Central memory CD8-positive, alpha-beta T cell (primary cell): ENCODE measurements at places on chromosomes 6 and 20.

DNA sequence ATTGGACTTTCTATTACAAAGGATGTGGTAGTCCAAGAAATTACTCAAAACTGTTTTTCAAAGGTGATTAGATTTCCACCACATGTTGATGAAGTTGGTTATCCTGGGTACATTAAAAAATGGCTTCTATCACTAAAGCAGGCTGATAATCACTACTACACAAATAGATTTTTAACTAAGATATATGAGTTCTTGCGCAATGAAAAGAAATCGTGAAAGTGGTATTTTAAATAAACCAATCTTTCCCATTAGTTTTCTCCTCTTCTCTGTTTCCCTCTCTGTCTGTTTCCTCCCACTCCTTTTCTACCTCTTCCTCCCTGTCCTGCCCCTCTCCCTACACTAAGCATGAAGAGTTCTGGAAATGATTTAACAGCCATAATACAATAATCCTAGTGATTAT, 487.9 kb upstream of the CITED2 start:
- no peak overlapping the region for H3K27ac ChIP-seq
- no peaks in the 10 kb centered on the region for H3K4me1 ChIP-seq
- no peak overlapping the region for H3K4me3 ChIP-seq
- H3K27me3 ChIP-seq = peaks cover 10% of the 10 kb centered on the region
- H3K36me3 ChIP-seq = peaks cover 1% of the 10 kb centered on the region
- no peak for DNase-seq

GRCh38 chr6:62541502-62541901, 255.5 kb upstream of the KHDRBS2 start:
- no peak for DNase-seq
- no peak overlapping the region for H3K27ac ChIP-seq
- H3K4me3 ChIP-seq = no peak overlapping the region

DNA sequence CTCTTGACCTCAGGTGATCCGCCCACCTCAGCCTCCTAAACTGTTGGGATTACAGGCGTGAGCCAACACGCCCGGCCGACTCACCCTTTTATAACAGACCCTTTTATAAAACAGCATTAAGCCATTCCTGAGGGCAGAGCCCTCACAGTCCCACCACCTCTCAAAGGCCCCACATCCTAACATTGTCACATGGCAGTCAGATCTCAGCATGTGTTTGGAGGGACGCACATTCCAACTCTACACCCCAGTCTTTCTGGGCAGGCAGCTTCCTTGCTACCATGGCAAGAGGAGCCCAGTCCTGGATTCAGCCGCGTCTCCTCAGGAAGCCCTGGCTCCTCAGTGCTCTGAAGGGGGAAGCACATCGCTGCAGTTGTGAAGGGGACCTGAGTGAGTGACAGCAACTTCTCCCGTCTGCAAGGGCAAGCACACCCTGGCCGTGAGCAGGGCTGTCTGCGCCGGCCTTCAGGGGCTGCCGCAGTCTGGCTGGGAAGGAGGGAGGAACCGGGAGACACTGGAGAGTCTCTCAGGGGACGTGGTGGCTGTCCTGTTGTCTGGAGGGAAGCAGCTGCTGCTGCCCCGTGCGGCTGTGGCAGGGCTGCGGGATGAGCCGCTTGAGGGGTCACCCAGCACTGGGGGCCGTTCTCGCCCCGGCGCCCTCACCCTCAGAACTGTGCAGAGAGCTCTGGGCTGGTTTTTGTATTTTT, 15.9 kb downstream of the OSBPL2 start:
- peaks cover 30% of the 10 kb centered on the region for H3K36me3 ChIP-seq
- no peak overlapping the region for H3K27ac ChIP-seq
- DNase-seq = no peak
- no peak overlapping the region for H3K4me3 ChIP-seq
- H3K4me1 ChIP-seq = peaks cover 26% of the 10 kb centered on the region

DNA sequence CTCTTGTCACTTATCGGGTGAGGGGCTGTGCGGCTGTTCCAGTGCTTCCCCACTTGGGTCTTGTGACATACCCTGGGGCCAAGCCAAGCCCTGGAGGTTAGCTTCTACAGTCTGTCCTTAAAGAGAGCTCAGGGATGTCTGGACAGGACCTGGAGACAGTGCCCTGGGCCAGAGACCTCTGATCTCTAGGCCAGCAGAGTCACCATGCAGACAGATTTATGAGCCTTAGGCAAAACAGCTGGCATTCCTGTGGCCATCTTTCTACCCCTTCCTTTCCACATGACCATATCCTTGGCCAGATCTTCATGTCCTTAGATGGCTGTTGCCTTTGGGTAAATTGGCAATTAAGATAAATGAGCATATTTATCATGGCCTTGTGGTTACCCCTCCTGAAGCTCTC, 678.6 kb downstream of the MAFB start:
- H3K4me3 ChIP-seq = no peak overlapping the region
- H3K27me3 ChIP-seq = no peaks in the 10 kb centered on the region
- H3K4me1 ChIP-seq = no peaks in the 10 kb centered on the region

DNA sequence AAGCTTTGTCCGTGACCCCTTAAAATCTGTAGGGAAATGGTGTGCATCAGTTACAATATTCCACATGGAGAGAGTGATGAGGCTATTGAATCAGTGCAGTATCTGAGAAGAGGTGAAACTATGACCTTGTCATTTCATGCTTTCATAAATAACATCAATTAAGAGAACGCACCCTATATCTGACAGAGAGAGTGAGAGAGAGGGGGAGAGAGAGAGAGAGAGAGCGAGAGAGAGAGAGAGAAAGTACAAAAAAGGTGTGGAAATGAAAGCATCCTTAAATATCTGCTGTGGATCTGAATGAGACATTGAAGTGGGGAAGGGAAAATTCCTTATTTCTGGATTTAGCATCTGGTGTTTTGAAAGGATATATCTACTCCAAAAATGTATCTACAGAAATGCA, 12.4 kb downstream of the GSTA4 start:
- no peaks in the 10 kb centered on the region for H3K27me3 ChIP-seq
- no peak overlapping the region for H3K27ac ChIP-seq

DNA sequence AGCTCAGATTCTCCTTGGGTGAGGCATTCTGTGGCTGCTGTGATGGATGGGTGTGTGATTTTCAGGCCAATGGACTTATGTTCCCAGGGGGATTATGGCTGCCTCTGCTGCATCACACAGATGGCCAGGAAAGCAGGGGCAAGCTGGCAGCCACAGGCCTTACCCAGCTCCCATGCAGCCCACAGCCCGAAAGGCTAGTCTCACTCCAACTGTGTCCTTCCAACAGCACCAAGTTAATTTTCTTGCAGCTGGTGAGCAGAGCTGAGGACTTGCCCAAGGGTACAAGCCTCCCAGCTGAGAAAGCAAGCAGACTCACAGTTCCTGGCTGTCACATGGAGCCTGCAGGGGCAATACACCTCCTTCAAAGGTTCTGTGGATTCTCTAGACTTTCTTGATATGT, 155.2 kb upstream of the KHDRBS2 start:
- DNase-seq = no peak
- H3K27me3 ChIP-seq = no peaks in the 10 kb centered on the region
- H3K36me3 ChIP-seq = no peaks in the 10 kb centered on the region
- H3K4me3 ChIP-seq = no peak overlapping the region

DNA sequence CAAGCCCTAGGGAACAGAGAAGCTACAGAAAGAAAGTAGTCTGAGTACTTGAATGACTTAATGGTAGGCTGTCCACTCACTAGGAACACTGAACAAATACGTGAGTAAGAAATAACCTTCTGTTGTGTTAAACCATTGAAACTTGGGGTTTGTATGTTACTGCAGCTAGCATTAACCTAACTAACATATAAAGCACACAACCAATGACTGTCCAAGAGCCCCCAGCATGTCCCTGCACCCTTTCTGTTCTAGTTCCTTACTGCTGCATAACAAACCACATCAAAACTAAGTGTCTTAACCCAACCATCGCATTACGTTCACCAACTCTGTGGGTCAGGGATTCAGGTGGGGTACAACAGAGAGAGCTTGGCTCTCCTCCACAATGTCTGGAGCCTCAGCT, 10.5 kb upstream of the RNF8 start:
- no peaks in the 10 kb centered on the region for H3K4me1 ChIP-seq
- peaks cover 60% of the 10 kb centered on the region for H3K27me3 ChIP-seq
- peaks cover 2% of the 10 kb centered on the region for H3K36me3 ChIP-seq
- no peak overlapping the region for H3K4me3 ChIP-seq
- H3K27ac ChIP-seq = no peak overlapping the region

DNA sequence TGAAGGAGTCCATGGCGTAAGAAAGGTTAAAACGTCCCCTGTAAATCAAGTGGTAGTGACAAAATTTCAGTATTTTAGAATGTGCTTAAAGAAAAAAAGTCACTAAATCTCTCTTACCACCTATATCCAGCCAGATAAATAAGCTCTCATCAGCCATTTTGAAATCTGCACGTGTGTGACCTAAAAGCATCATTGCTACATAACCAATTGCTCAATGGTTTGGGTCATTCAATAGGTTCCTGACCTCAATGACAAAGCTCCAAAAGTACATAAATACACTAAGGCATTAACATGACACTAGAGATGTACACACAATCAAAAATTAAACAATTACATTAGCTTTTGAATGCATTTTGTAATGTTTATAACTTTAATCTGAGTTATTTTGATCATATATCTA, 272.4 kb downstream of the GMDS start:
- H3K36me3 ChIP-seq = no peaks in the 10 kb centered on the region
- H3K27ac ChIP-seq = no peak overlapping the region
- no peaks in the 10 kb centered on the region for H3K4me1 ChIP-seq

DNA sequence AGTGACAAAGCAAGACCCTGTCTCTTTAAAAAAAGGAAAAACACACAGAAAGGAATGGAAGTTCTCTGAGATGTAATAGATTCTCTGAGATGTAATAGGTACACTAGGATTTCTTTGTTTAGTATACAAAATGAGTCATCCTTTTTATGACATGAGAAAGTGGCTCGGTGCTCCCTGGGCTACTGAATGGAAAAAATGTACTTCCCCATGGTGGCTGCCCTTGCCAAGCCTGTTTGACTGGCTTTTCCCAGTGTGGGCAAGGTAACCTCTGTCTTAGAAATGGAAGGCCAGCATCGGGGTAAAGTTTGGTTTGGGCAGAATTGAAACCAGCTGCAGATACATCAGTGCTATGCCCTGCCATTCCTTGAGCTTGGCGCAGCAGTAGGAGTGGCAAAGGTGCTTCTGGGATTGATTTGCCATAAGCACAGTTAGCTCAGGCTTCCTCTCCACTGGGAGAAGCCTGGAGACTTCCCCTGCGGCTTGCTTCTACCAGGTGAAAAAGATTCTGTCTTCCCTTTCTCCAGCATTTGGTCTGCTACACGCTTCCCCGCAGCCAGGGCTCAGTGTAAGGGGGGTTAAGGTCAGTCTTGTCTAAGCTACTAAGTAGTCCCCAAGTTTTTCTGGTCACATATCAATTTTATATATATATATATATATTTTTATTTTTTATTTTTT, 24.5 kb downstream of the ARFGEF2 start:
- peaks cover 33% of the 10 kb centered on the region for H3K36me3 ChIP-seq
- no peaks in the 10 kb centered on the region for H3K27me3 ChIP-seq
- no peak overlapping the region for H3K27ac ChIP-seq
- no peak for DNase-seq

DNA sequence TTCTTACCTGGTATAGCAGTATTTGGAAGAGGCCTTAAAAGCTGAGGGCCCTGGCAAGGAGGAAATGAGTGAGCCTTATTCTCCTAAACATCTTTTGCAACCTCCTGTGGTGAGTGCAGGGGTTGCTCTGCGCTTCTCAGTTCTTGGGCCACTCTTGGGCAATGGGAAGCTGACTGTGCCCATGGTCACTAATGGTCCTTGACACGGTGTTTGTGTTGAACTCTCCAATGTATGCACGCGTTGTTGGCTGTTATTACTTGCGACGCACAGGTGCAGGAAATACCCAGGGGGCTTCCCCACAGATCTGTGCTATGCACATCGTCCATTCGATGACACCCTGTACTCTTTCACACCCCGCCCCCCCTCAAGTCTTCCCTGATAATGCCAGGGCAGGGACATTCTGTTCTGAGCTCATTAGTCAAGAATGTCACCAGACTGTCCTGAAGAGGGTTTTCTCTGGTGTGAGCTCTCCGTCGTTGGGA, 79.7 kb downstream of the EDN1 start:
- no peaks in the 10 kb centered on the region for H3K4me1 ChIP-seq
- H3K27ac ChIP-seq = no peak overlapping the region
- H3K27me3 ChIP-seq = no peaks in the 10 kb centered on the region
- no peaks in the 10 kb centered on the region for H3K36me3 ChIP-seq
- no peak for DNase-seq

GRCh38 chr20:20459726-20460125, 91.8 kb downstream of the INSM1 start:
- no peak overlapping the region for H3K4me3 ChIP-seq
- no peak for DNase-seq
- no peaks in the 10 kb centered on the region for H3K4me1 ChIP-seq
- no peak overlapping the region for H3K27ac ChIP-seq
- peaks cover 3% of the 10 kb centered on the region for H3K36me3 ChIP-seq

GRCh38 chr20:7601431-7601830, 338.8 kb downstream of the HAO1 start:
- no peak overlapping the region for H3K4me3 ChIP-seq
- H3K4me1 ChIP-seq = no peaks in the 10 kb centered on the region
- H3K36me3 ChIP-seq = peaks cover 1% of the 10 kb centered on the region
- no peaks in the 10 kb centered on the region for H3K27me3 ChIP-seq
- DNase-seq = no peak

DNA sequence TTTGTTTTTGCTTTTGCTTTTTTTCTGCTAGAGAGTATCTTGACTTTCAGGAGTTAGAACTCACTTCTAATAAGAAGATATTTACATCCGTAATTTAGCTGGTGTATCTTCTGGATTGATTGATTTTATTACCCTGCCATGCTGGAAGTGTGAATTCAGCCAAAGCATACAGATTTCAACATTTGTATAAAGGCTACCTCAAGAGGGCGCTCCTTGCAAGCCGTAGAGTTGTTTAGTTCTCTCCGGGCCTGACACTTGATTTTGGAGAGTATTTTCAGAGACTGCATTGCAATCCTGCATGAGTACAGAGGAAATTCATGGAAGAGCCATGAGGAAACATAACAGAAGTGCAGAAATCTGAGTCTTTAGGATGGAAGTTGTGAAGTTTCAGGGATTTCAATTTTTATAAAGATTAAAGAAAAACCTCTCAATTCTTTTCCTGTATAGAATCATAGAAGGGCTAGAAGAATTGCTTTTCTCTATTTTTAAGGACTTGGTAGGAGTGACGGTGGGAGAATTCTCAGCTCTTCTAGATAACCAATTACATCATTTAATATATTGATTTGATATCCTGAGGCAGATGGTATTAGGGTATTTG, 66.7 kb upstream of the TIAM2 start:
- DNase-seq = peak; percentile 32
- no peak overlapping the region for H3K27ac ChIP-seq
